Sigmoid colon (tissue), 7 donors: ENCODE measurements at places on chromosomes 2 and 18. TPM values are rescaled to one million over a fixed set of nuclear protein-coding genes. Genes with fewer than 3 reads are reported as not detected.
A peak's percentile ranks its signal among the peaks of the same experiment; 100 is the strongest.

- DNase-seq, result peak; percentile 42
Measured at GRCh38 chr2:240559286-240559685, 871 bp upstream of the DUSP28 start.

DNA sequence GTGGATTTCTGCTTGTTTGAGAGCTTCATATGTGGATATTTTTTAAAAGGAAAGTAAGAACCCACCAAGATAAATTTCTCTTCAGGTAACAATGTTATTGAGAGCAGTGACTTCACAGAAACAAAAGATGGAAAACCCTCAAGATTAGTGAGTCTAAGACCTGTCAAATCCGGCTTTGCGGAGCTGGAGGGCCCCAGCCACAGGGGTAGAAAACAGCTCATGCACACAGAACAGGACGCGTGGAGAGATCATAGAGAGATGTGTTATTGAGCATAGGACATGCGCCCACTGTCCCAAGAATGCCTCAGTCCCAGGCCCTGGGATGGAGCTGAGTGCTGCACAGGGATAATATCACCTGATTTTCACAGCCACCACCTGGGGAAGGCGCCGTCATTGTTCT is 21.3 kb downstream of the EDAR start:
- DNase-seq, result no peak

GRCh38 chr2:132632000-132632649 is 37.9 kb downstream of the LYPD1 start:
- DNase-seq, result no peak

Gene MC2R
- total RNA-seq, result not detected

DNA sequence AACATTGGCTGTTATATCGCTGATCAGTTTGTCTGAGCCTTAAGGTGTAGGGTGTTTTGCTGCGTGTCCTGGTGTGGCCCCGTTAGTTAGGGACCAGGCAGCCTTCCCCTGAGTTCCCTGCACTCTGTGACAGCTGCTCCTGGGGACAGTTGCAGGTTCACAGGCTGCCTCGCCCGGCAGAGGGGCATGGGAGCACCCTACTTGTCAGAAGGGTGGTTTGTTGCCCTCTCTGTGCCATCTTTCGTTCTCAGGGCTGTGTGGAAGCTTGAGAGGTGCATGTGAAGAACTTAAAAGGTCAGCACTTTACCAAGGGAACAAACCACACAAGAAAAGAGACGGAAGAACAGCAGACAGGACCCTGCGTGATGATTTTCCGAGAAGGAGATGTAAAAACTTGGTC is 159.6 kb downstream of the LDLRAD4 start:
- DNase-seq, result peak; percentile 48

Gene ITSN2
- total RNA-seq, result 73.6 TPM

- no peak for DNase-seq
Measured at GRCh38 chr2:31168291-31168690, 30.1 kb upstream of the GALNT14 start.

DNA sequence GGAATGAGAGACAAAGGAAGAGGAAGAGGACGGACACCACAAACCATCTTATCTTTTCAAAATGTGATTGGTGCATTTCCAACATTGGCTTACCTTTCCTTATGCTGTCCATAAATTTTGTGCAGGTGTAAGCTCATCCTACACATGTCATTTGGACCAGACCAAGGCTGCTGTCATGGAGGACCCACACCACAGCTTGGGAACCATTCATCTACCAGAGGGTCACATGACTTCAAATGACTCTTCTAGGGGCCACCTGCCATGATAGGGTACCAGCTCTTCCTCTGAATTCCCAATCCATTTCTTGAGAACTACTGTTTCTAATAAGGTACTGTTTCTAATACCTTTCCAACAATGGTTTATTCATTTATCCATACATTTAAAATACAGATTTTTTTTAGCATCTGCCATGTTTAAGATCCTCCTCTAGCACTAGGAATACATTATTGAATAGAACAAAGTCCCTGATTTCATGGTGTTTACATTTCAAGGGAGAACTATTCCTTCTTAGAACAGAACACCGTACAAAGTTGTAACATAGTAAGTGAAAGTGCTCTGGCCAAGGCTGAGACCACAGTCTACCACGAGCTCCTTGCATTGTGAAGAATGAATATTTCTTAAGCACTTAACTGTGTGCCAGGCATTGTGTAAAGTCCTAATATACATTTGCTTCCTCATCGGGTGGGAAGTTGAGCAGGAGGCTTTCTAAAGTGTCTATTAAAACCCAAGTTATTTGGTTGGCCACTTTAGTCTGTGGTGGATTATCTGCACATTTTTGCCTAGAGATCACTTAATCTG is 246.1 kb upstream of the FN1 start:
- no peak for DNase-seq

GRCh38 chr2:190537765-190538164 is 3.2 kb upstream of the NEMP2 start:
- no peak for DNase-seq

GRCh38 chr2:172860336-172860707 is 124.7 kb downstream of the RAPGEF4 start:
- DNase-seq, result no peak

Gene ALLC
- not detected for total RNA-seq

DNA sequence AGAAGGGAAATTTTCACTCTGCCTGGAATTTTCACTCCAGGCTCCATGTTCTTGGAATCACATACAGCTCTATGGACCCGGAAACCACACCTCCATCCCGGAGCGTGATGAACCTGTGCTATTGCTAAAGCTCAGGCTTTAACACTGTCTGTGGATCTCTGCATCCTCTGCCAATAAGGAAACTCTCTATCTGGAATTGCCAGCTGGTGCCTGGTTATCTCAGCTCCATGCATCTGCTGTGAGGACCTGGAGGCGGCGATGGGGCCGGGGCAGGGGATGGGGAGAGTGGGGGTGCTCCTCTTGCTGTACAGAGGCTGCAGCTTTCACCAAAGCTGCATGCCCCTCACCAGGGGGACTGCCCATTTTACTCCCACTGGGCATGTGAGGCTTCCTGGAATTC is 754.0 kb upstream of the SOX11 start:
- no peak for DNase-seq

Gene ERCC3
- total RNA-seq, result 42.9 TPM

DNA sequence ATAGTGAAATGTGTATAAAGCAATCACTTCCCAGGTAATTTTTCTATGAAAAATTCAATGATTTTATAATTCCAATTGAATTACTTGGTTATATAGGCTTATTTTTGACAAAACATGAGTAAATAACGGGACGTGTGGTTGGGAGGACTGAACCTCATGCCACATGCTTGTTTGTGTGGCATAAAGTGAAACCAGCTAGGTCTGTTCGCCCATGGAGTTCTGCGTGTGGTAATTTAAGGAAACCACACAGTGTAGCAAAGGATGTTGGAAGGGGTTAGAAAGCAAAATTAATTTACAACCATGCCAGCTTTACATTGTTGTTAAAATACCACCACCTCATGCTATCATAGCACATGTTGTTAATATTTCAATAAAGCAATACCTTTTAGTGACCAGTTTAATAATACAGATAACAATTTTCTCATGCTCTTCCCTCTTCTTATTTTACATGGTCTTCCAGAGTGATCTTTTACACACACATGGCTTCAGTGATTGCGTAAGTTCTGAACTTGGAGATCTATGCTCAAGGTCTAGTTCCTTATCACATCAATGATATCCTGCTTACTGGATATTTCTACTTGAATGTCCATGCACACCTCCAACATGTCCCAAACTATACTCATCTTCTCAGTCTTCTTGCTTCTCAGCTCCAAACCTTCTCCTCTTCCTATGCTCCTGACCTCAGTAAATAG is 156.4 kb upstream of the ITGA4 start:
- no peak for DNase-seq

DNA sequence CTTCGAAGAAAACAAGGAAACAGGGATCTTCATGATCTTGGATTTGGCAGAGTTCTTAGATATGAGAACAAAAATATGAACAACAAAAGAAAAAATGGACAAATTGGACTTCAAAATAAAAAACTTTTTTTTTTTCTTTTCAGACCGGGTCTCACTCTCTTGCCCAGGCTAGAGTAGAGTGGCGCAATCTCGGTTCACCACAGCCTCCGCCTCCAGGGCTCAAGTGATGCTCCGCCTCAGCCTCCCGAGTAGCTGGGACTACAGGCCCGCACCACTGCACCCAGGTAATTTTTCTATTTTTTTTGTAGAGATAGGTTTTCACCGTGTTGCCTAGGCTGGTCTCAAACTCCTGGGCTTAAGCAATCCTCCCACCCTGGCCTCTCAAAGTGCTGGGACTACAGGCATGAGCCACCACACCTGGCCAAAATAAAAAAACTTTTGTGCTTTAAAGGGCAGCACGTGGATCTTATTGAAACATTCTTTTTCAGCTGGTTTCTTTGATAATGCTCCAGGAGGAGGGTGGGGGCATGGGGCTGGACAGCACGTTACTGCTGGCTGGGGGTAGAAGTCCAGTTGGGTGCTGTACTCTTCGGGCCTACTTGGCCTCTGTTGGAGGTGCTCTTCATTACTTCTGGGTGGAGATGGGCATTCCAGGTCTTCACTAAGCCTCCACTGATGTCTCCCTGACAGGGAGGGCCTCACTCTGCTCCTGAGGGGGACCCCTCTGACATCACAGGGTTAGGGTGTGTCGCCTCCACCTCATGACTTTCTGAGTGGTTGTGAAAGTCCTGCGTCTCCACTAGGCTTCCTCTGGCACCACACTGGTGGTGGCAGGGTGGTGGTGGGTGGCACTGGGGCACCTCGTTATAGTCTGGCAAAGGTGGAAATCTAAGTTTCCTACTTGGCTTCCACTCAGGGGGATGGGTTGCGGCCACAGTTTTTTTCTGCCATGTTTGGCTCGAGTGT is 150.5 kb upstream of the XPO1 start:
- DNase-seq, result no peak

Gene ANO7
- not detected for total RNA-seq

Gene CTDSP1
- 78.9 TPM for total RNA-seq

DNA sequence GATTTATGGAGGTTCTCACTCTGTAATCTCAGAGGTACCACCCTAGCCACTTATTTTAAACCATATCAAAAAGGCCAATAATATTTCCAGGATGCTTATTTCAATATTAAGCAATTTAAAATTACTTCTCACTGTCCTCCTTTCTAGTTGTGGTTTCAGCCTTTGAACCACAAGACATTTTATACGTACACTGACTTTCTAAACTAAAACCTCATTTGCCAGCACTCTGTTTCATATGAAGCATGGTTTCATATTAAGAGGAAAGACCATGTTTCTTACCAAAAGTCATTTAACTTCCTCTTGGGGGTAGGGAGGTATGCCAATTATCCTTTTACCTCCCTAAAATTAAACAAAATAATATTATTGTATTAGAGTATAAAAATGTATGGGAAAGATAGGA is 399.8 kb downstream of the CDH7 start:
- no peak for DNase-seq

Gene NGEF
- total RNA-seq, result 0.28 TPM

Gene MAPK4
- total RNA-seq, result 10.9 TPM

- no peak for DNase-seq
Measured at GRCh38 chr2:234794866-234795265, 157.0 kb upstream of the SH3BP4 start.

DNA sequence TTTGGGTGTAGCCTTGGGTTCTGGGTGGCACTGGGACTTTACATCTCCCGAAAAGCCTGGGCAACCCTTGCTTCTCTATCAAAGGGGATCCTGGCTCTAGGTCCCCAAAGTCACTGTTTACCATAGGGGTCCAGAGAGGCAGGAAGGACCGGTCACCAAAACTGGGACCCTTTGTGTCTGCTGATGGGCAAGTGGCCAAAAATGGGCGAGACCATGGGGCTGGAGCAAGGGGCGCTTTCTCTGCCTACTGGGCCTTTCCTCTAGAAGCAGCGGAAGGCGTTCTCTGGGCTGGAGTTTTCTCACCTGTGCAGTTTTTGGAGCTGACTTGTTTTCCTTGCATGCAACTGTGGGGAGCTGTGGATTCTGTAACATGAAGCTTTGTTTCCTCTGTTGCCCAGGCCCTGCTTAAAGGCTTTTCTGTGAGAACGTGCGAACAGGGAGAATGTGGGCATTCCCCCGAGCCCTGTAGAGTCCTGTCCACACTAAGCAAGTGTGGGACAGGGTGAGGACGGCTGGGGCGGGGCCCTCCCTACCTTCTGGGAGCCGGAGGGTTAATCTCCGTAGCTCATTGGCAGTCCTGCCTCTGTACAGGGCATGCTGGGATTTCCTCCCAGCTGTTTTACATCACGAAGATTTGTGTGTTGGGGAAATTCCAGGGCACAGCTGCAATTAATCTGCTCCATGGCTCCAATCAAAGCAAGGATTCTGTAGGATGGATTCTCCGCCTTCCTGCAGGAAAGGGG is 50.2 kb downstream of the TGOLN2 start:
- DNase-seq, result peak; percentile 75

DNA sequence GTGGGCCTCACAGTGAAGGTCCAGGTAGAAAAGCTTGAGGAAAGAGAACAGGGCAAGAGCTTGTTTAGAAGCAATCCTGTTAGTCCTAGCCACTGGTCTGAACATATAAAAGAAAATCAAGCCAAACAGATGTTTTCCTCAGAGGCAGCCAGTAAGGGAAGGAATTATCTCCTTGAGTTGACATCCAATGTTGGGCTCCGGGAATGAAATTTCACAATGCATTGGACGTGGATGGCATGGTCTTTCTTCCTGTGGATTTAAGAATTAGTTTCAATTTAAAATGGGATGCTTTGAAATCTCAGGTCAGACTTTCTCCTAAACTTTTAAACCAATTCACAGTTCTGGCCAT is 92.1 kb downstream of the ACKR3 start:
- DNase-seq, result no peak

DNA sequence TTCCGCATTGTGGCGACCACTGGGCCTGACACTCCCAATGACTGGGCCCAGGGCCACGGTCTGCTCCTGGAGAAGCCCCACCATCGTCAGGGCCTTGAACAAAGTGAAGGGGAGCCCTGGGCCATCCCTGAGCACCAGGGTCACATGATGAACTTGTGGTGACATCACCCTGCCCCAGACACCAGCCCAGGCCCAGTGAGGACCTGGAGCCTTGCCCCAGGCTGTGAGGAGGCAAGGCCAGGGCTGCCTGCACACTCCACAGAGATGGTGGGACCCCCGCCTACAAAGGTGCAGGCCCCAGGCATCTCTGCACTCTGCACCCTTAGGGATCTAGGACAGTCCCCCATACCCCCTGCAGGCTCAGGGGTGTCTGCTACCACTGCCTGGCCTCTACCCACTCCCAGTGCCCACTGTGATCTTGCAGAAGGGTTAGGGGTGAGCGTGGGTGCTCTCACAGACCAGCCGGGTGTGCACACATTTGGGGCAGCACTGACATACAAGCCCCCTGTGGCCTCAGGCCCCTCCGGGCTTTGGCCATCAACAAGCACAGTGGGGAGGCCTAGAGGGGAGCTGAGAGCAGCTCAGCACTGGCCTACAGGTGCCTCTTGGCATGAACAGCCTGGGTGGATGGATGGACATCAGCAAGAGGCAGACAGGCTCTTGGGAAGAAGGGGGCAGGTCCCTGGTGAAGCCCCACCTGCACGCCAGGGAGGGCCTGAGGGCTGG is 624.0 kb upstream of the LRRTM4 start:
- DNase-seq, result no peak
